ENCODE measurements at places on chromosomes 12 and 14.

- no peak for DNase-seq
Measured at GRCh38 chr12:68853396-68854077, 45.6 kb downstream of the MDM2 start.

DNA sequence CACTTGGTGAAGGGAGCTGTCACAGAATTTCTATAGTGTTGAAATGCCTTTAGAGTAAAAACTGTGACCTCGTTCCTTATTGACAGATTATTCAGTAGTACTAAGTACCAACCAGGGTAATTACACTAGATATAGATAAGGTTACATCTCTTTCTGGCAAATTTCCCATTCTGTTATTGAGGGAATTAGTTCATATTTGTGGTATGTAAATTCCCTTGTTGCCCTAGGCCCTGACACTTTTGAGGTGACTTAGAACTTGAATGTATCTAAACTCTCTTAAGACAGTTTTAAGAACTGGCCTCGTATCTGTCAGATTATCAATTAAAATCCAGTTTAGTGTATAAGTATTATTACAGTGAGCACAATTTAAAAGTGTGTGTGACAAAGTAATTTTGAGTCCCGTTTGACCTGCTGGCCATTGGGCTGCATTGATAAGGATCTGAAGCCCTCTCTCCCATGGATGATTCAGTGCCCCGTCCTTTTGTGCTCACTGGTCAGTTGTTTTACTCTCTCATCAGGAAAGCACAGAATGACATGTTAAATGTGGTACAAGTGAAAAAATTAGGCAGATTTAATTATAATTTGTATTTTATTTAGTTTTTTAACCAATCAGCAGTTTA is 123.2 kb downstream of the GPR135 start:
- no peak for DNase-seq

GRCh38 chr12:68506619-68507018 is 104.1 kb upstream of the RAP1B start:
- DNase-seq, result no peak

DNA sequence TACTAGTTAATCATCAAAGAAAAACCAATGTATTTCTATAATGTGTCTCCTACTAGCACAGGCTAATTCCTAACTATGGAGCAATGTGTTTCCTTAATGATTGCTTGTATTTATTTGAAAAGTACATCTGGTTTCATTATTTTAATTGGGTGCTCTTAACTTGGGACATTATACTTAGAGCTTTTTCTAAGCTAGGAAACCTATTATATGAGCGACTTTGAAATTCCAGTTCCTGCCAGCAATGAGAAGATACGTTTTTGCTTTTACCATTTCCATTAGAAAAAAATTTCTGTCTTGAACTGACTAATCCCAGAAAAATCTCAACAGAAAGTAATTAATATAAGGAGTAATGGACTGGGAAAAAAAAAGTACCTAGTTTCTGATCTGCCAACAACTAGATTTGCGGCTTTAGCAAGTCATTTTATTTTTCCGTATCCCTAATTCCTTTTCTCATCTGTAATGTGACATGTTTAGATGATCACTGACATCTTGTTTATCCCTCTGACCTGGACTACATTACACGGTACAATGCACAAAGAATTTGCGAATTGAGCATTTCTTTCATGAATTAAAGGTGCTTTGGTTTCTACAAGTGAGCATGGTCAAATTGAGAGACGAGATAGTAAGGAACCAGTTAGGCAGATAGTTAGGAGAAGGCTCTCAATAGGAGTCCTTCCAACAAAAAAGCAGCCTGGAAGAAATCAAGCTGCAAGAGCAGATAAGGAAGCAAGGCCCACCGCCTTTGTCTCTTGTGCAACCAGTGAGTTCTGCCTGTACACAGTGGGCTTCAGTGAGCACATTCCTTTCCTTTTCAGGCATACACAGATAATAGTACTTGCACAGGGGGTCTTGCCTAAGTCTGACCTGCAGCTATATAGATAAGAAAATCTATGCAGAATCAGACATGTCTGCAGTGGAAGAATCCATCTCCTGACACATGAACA is 1765.0 kb upstream of the FLRT2 start:
- no peak for DNase-seq

GRCh38 chr14:55545779-55546178 is 34.2 kb upstream of the KTN1 start:
- DNase-seq, result no peak

- no peak for DNase-seq
Measured at GRCh38 chr12:95218150-95219133, 835 bp downstream of the VEZT start.
